ENCODE measurements at places on chromosomes 12 and 14. TPM values are rescaled to one million over a fixed set of nuclear protein-coding genes. Genes with fewer than 3 reads are reported as not detected.

DNA sequence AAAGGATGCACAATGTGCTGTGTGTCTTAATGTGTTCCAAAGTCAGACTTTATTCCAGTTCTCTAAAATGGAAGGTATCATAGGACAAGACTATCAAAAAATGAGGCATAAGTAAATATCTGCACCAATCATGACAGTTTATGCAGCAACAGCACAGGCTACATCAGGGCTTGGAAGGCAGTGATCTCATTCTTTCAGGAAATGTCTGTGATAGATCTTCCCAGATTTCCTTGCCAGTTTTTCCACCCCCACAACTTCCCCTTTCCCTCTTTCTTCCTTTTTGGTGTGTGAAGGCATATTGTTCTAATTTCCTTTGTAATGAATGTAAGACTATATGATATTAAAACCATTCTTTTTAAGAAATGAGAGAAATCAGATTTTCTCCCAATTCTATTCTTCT lies 326.7 kb downstream of the ATP23 start:
- no peaks in the 10 kb centered on the region for H3K36me3 ChIP-seq
- no peak overlapping the region for H3K27ac ChIP-seq
- H3K27me3 ChIP-seq: no peaks in the 10 kb centered on the region
- DNase-seq: no peak

The RAB35 gene
- total RNA-seq: 58.7 TPM

The PKP2 gene
- 1.9 TPM for total RNA-seq

The E2F7 gene
- 0.29 TPM for total RNA-seq

DNA sequence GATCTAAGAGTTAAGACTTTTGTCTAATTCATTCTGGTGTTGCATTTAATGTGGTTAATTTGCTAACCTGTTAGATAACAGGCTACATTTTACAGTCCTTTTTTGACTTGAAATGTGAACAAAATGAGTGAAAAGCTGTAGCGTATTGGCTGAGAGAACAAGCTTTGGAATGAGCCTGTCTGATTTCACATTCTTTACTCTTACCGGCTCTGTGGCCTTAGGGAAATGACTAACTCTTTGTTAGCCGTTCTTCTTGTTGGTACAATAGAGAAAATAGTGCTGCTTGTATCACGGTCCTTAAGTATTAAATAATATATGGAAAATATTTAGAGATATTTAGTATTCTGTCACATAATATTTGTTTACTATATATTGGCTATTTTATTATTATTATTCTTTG lies 1.9 kb downstream of the MNAT1 start:
- no peaks in the 10 kb centered on the region for H3K27me3 ChIP-seq
- H3K36me3 ChIP-seq: no peaks in the 10 kb centered on the region
- H3K27ac ChIP-seq: no peak overlapping the region
- peak overlapping the region; percentile 80 for H3K4me3 ChIP-seq
- H3K4me1 ChIP-seq: peaks cover 12% of the 10 kb centered on the region

The INHBC gene
- not detected for total RNA-seq
